ENCODE measurements at places on chromosomes 4 and X. TPM values are rescaled to one million over a fixed set of nuclear protein-coding genes. Genes with fewer than 3 reads are reported as not detected.

The GPR34 gene
- total RNA-seq = not detected

The NPFFR2 gene
- total RNA-seq = 3.0 TPM

The NOX1 gene
- total RNA-seq = not detected

The NAT8L gene
- 20.0 TPM for total RNA-seq

The LRAT gene
- 37.7 TPM for total RNA-seq

The AREG gene
- total RNA-seq = 0.32 TPM

GRCh38 chr4:99043346-99043745 lies 45.2 kb downstream of the ADH5 start:
- H3K4me1 ChIP-seq = no peaks in the 10 kb centered on the region
- H3K27me3 ChIP-seq = no peaks in the 10 kb centered on the region
- H3K27ac ChIP-seq = no peak overlapping the region
- H3K36me3 ChIP-seq = peaks cover 58% of the 10 kb centered on the region
- no peak overlapping the region for H3K4me3 ChIP-seq
- no peak for DNase-seq

DNA sequence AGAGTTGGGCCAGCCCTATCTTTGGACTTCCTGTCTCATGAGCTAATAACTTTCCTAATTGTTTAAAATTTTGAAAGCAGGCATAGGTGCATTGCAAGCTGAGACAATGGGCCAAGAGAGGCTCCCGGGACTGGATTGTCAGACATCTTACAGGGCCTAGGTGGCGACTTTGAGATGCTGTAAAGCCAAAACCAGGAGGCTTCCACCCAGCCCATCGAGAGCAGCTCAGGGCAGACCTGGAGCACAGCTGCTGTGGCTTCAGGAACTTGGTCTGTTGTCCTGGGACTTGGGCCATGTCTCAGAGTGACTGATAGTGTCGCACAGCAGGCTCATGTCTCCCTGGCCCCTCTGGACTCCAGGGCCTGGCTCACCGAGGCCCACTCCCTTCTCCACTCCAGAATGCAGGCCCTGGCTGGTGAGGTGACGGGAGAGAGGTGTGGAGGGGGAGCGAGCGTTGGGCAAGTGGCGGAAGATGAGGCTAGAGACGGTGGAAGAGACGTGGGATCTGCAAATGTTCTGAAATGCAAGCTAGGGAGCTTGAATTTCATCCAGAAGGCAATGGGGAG lies 24.1 kb upstream of the MTM1 start:
- DNase-seq = peak; percentile 35
- no peaks in the 10 kb centered on the region for H3K36me3 ChIP-seq
- peaks cover 17% of the 10 kb centered on the region for H3K4me1 ChIP-seq

DNA sequence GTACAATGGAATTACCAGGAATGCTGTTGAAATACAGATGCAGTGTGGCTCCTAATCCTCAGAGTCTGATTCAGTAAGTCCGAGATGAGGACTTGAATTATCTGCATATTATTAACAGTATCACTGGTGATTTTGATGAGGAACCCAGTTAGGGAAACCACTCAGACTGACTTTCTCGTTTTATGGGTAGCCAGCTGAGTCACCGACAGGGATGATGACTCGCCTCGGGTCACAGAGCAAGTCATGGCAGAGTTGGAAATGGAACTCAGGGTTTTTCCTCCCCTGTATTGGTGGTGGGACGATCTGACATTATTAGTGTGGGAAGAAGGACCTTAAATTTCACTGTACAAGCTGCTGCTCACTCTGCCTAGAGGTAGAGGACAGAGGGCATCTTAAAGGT lies 51.3 kb downstream of the RTL9 start:
- H3K4me3 ChIP-seq = no peak overlapping the region
- DNase-seq = no peak
- no peaks in the 10 kb centered on the region for H3K36me3 ChIP-seq
- H3K4me1 ChIP-seq = peaks cover 7% of the 10 kb centered on the region
- peaks cover 4% of the 10 kb centered on the region for H3K27me3 ChIP-seq
